Stimulated activated CD8-positive, alpha-beta memory T cell treated with anti-CD3 and anti-CD28 coated beads, Interleukin-2, amount 100 ng/mL, for 1 hour (primary cell): ENCODE measurements at places on chromosomes 3 and 15.
A peak's percentile ranks its signal among the peaks of the same experiment; 100 is the strongest.

- DNase-seq = no peak
Observed at GRCh38 chr3:170522201-170522600, 63.7 kb downstream of the SLC7A14 start.

GRCh38 chr3:72261566-72262564, 476.9 kb upstream of the PROK2 start:
- no peak for DNase-seq

DNA sequence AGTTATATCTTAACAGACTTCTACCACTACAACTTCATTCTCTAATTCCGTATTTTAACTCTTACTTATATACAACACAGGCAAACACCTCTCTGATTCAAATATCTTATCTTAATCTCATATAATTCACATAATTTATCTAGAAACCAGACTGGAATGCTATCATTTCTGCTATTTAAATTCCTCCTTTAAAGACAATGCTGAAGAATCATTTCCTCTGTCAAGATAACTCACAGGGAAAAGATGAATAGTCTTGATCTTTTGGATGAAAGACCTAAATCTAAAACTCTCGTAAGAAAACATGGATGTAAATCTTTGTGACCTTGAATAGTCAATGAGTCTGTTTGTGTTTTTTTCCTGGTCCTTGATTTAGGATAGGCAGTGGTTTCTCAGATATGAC, 135.3 kb upstream of the PLXND1 start:
- DNase-seq = no peak

GRCh38 chr3:42090973-42091731, at the start of gene TRAK1:
TRAK1 (plus strand) TSS chr3:42091357; CDS start chr3:42091470, 113 bp downstream.
- no peak for DNase-seq

GRCh38 chr3:109023656-109024254, 70.1 kb upstream of the GUCA1C start:
- DNase-seq = peak; percentile 12
